ENCODE measurements at places on chromosomes 11 and 22. TPM values are rescaled to one million over a fixed set of nuclear protein-coding genes. Genes with fewer than 3 reads are reported as not detected.

The C11orf16 gene
- not detected for total RNA-seq

The CENPM gene
- 59.3 TPM for total RNA-seq

The MS4A6E gene
- total RNA-seq = not detected

The CDC42EP2 gene
- total RNA-seq = 3.4 TPM

The TCN1 gene
- total RNA-seq = not detected

The PYGM gene
- total RNA-seq = 1.9 TPM

The CTSW gene
- total RNA-seq = 10.3 TPM

The SLC5A1 gene
- not detected for total RNA-seq

The APOL1 gene
- 28.5 TPM for total RNA-seq

The MAPK8IP2 gene
- total RNA-seq = 0.09 TPM

The MUC5AC gene
- total RNA-seq = not detected

The TLCD5 gene
- total RNA-seq = 0.46 TPM

Measured in activated T-helper 2 cell treated with anti-CD3 and anti-CD28 coated beads, Interferon-gamma antibody, Interleukin-2, Interleukin-4, amounts not matched to agents 10 μg/mL and 5 μg/mL and 100 μg/mL, durations not matched to agents 14 hours and 24 hours and 36 hours (primary cell).